ENCODE measurements at places on chromosomes 5 and 9.

DNA sequence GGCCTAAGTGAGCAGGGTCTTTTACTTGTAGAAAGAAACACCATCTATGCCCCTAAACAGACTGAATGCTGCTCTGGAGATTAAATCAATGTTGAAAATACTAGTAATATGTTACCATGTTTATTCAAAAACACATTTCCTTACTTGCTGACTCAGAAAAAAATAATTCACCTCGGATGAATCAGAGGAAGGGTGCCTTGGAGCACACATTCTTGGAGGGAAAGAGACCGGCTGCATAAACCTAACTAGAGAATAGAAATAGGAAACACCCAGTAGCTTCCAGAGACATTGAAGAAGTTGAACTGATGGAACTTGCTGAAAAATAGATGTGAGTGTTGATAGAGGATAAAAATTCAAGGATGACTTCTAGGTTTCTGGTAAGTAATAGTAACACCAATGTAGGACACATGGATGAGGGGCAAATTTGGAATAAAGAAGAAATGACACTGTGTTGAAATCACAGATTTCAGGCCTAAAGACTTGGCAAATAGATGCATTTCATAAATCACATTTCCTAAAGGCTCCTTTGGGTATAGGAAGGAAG lies 76.9 kb upstream of the MINAR2 start:
- no peak for DNase-seq

DNA sequence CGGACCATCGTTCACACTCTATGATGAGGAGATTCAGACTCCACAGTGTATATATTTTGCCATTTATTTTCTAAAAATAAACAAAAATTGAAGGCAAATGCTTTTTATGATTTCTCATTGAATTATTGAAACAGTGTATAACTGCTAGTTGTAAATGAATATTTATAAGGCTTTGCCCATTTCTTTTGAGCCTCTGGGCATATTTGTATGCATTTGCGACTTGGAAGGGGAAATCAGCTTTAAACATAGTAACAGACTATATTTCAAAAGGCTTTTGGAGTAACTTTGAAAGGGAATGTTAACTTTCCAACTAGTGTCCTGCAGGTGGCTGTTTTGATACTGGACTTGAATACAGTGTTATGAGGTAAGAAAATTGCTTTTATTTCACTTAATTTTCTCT lies 26.0 kb downstream of the MRPL22 start:
- no peak for DNase-seq

- no peak for DNase-seq
Measured at GRCh38 chr9:20997503-20998076, 33.9 kb downstream of the HACD4 start.

DNA sequence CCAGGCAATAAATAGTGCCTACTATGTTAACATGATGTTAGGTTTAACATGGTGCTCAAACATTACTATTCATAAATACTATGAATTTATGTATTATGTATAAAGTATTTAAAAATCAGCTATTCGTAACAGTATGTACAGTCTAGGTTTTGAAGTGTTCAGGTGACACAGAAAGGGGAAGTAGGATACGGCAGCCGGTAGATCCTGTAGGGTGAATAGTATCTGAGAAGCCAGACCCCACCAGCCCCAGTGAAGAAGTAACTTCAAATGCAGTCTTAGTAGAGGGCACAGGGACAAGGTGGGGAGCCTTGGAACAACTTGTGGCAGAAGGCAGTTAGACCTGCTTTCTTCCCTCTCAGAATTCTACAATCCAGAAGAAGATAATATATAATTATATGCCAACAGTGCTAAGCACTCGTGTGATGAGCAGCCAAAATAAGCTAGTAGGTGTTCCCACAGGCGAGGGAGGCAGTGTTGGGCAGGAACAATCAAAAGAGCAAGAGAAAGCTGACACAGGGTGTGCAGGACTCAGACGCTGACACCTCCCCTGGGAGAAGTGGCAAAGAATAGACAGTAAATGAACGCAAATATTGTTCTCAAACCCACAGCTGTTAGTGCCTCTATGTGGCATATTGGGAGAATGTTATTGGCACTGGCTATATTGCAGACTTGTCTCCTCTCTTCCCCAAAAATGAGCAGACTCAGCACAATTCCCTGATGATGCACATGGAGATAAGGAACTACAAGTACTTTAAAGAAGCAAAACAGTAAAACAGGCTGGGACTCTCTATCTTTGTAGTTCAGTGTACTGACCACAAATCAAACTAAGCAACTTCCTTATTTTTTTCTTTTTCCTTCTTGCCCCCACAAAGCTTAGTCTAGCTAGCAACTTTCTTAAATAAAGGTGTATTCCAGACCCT lies 4.6 kb downstream of the ZNF367 start:
- DNase-seq = no peak

GRCh38 chr5:163916861-163917260 lies 411.4 kb downstream of the MAT2B start:
- DNase-seq = no peak

DNA sequence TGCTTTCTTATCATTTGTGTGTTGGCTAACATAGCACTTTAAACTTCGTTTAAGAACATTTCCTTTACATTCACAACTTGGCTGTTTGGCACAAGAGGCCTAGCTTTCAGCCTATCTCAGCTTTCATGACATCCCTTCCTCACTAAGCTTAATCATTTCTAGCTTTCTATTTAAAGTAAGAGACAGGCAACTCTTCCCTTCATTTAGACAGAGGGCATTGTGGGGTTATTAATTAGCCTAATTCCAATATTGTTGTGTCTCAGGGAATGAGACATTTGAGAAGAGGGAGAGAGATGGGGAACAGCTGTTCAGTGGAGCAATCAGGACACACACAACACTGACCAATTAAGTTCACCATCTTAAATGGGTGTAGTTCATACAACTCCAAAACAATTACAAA lies 51.0 kb upstream of the OR2K2 start:
- no peak for DNase-seq

- no peak for DNase-seq
Measured at GRCh38 chr5:104564530-104564929, 1001.9 kb upstream of the NUDT12 start.

- DNase-seq = no peak
Measured at GRCh38 chr5:28216939-28217360, 1178.6 kb upstream of the CDH9 start.

- peak; percentile 82 for DNase-seq
Measured at GRCh38 chr5:176619203-176619568, 9.2 kb upstream of the GPRIN1 start.

DNA sequence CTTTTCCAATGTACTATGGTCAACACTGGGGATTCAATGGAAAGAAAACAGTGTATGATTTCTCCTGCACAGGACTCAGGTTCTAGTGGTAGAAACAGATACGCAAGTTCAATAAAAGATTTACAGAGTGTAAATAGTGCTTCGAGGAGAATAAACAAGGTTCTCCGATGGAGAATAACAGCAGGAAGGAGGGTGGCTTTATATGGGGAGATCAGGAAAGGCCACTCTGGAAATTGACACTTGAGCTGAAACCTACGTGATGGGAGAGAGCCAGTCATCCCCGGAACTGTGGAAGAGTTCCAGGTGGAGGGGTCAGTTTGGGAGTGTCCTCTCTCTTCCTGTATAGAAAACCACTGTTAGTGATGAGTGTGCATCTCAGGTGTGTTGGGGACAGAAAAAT lies 65.9 kb downstream of the GARNL3 start:
- DNase-seq = no peak

GRCh38 chr9:133787754-133788025 lies 49.5 kb upstream of the SARDH start:
- no peak for DNase-seq

GRCh38 chr5:174189654-174190541 lies 144.4 kb downstream of the NSG2 start:
- no peak for DNase-seq

- no peak for DNase-seq
Measured at GRCh38 chr5:80597500-80597899, 27.4 kb upstream of the ANKRD34B start.

- no peak for DNase-seq
Measured at GRCh38 chr5:1125030-1125357, 13.1 kb upstream of the SLC12A7 start.

- DNase-seq = no peak
Measured at GRCh38 chr9:89440548-89440947, 57.4 kb downstream of the SEMA4D start.

GRCh38 chr5:35819668-35820067 lies 37.0 kb upstream of the IL7R start:
- no peak for DNase-seq

DNA sequence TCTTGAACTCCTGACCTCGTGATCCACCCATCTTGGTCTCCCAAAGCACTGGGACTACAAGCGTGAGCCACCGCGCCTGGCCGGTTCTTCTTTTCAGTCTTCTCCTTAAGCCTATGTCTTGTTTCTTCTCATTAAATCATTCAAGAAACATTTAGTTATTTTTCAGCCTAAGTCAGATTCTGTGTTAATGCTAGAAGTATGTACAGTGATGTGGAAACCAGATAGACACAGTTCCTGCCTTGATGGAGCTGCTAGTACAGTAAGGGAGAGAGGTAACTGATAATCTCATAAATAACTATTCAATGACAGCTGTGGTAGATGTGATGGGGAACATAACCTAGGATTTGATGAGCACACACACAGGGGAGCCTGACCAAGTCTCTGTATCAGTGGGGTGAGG lies 46.3 kb upstream of the NR3C1 start:
- DNase-seq = no peak

DNA sequence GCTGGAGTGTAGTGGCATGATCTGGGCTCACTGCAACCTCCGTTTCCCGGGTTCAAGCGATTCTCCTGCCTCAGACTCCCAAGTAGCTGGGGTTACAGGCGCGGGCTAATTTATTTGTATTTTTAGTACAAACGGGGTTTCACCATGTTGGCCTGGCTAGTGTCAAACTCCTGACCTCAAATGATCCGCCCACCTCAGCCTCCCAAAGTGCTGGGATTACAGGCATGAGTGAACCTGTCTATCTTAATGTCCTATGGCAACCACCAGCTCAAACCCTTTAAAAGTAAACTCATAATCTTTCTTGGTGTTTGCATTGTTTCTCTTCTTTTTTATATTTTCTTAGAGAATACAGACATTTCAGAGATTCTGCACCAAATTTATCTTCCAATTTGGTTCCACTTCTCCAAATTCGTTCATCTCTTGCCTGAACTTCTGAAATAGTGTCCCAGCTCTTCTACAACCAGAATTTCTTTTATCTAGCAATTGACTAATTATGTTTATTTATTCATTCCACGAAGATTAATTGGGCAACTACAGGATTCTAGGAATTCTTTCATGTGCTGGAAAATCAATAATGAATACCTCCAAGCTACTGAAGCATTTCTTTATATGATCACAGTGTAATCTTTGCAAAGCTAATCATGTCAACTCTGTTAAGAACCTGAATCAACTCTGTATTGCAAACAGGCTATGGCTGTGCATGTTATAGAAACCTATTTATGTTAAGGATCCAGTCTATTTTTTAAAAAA lies 60.0 kb upstream of the TYRP1 start:
- DNase-seq = no peak

DNA sequence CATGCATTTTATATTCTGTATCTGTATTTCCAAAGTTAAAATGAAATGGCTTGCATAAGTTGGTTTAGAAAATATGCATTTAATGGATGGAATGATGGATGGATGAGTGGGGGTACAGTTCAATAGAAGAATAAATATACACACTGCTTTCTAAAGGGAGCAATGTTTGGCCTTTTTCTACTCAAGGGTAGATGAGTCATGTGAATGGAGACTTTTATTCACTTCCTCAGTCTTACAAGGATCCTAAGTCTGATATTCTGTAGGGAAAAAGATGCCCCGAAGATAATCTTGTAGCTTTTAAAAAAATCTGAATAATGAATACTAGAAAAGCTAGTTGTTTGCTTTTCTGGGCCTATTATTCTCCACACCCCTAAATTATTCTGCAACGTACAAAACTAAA lies 2112.1 kb downstream of the MAT2B start:
- DNase-seq = no peak

DNA sequence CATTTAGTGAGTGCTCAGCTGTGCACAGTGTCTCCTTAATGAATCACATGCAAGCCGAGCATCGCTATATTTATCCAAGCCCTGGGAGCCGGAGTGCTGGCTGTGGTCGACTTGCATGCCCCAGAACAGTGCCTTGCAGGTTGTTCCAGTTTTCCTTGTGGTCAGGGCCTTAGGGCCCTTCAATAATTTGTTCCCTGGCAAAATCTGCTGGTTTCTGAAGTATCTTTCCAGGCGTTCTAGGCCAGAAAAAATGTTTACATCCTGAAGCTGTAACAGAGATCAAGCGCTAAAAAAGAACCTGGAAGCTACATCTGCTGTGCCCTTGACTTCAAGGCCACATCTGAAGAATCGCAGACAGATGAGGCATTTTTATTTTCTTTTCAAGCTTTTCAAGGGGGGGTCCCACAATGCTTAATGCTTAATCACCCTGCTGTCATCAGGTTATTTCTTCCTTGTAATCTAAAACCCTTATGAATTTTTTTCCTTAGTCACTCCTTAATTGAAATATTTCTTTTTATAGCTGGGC lies 105.8 kb downstream of the DOCK2 start:
- no peak for DNase-seq

DNA sequence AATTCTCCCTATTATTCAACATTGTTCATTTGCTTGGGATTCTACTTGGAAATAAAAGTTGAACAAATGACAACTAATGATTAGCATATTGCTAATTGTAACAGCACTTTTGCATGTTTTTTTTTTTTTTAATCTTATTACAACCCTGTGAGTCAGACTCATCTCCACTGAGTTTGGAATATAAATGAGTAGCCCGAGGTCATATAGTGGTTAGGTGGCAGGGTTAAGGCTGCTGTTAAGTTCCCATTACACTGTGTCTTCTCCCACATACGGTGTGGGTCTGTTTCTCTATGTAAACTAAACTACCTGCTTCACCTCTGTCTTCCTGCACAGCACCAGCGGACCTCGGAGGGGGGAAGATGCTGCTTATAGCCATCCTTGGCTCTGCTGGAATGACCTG lies 92.4 kb downstream of the EQTN start:
- DNase-seq = no peak

GRCh38 chr9:86424251-86424891 lies 70.2 kb upstream of the TUT7 start:
- DNase-seq = no peak

GRCh38 chr5:181173420-181174342 lies 26.3 kb downstream of the OR2V2 start:
- no peak for DNase-seq

- no peak for DNase-seq
Measured at GRCh38 chr5:38806775-38807258, 39.0 kb upstream of the OSMR start.

Measured in hypothalamus (tissue), 51 donors.